ENCODE measurements at places on chromosomes 12 and 14. TPM values are rescaled to one million over a fixed set of nuclear protein-coding genes. Genes with fewer than 3 reads are reported as not detected.

Gene RNASE7
- not detected for total RNA-seq

Gene KRT78
- total RNA-seq, result not detected

Gene KRT72
- total RNA-seq, result not detected

Gene RAD9B
- total RNA-seq, result 0.36 TPM

Gene ADAM21
- 1.0 TPM for total RNA-seq

Gene HPD
- total RNA-seq, result under 0.01 TPM

Gene PTCSC3
- not detected for total RNA-seq

Gene GPRC5D
- total RNA-seq, result not detected

Gene OLR1
- not detected for total RNA-seq

All from melanocyte of skin (primary cell).